CD4-positive, alpha-beta T cell treated with Interleukin-6 for 4 hours (primary cell): ENCODE measurements at places on chromosomes 4 and X.
A peak's percentile ranks its signal among the peaks of the same experiment; 100 is the strongest.

- no peak for DNase-seq
These were observed 101.8 kb upstream of the TLR3 start for GRCh38 chr4:185966997-185967775.

DNA sequence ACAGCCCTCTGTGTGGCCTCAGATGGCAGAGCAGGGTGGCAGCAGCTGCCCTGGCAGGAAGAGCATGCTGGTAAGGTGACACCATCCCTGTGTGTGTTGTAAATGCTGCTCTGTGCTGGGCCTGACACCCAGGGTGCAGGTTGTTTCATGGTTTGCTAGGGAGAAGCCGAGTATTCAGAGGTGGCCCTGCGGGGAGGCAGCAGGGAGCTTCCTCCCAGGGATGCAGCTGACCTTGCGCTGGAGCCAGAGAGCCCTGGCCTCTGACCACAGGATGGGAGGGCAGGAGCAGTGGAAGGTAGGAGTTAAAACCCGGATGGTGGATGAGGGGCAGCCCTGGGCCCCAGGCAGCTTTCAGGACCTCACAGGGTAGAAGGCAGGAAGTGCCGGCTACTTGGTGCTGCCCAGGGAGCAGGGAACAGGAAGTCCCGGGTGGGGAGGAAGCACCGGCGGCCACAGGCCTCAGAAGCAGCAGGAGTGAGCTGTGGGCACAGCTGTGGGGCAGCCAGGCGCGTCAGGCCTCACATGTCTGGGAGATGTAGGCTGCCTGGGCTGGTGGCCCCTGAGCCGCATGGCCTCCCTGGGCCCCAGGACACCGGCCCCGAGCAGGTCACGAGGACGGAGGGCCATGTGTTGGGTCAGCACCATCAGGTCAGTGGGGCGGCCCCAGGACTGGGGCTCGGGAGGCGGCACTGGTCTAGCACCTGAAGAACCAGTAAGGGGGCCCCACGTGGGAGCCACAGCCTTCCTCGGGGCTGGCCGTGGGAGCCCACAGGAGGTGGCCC, 19.1 kb downstream of the SH3BP2 start:
- peak; percentile 73 for DNase-seq

- peak; percentile 75 for DNase-seq
These were observed 213.4 kb upstream of the S100G start for GRCh38 chrX:16436348-16437188.

DNA sequence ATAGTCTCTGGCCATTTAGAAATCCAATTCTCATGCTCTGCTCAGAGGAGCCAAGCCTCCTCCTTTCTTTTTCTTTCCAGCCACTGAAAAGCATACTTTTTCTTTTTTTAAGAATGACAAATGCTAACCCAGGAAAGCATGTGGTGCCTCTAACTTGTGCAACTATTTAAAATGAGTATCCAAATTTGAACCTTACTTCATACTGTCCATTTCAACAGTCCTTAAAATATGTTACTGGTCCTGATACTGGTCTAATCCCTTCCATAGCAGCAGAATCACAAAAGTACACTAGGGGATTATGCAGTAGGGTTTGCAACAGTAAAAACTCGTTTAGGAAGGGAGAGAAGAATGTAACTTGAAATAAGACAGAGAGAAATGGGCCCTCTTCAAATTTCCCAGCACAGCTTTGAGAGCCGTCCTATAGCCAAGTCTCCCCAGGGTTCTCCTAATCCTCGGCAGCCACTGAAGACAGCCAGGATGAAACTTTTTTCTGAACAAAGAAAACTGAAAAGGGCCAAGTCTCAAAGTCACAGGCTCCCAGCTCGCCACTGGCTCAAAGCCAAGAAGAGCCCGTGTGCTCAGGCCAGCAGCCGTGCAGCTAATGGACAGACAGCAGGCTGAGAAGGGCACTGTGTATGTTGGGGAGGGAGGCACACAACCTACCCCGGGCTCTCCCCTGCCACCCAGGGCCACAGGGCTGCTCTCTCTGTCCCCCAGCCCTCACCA, 39.5 kb downstream of the GPC4 start:
- DNase-seq = no peak

DNA sequence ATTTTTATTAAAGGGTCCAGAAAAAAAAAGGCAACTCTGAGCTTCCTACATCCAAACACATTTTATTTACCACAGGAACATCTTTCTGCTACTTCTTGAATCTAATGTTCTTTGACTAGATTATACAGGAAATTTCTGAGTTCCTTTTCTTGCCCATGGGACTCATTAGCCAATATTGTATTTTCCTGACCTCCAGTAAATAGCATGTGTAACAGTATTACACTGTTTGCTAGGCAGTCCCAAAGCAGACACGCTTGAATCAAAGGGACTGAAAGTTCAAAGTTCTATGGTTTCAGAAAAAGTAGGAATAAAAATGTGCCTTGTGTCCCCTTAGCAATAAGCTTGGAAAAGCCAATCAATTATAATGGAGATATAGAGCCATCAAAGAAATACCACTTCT, 57.4 kb downstream of the MOSPD2 start:
- DNase-seq = no peak

GRCh38 chr4:151658959-151659600, 101.7 kb downstream of the GATB start:
- peak; percentile 7 for DNase-seq

GRCh38 chrX:17737986-17738713, 857 bp downstream of the SCML1 start:
- peak; percentile 43 for DNase-seq

GRCh38 chrX:57643698-57644097, 36.4 kb downstream of the NLRP2B start:
- DNase-seq = no peak

DNA sequence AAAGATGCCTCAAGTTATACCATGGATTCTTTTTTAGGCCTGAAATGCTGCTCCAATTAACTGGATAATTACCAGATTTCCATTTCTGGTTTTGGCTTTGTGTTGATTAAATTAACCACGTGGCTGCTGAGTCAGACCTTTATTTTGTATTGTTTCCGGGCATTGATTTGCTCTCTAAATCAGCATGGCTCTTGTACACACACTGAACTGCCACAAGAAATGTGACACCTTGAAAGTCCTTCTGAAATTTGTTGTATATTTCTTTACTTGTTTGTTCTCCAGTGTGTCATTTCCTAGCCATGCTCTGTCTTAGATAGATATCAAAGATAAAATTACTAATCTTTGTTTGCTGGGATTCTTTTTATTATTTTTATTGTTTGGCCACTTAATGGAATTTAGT, 11.7 kb downstream of the MTTP start:
- no peak for DNase-seq

DNA sequence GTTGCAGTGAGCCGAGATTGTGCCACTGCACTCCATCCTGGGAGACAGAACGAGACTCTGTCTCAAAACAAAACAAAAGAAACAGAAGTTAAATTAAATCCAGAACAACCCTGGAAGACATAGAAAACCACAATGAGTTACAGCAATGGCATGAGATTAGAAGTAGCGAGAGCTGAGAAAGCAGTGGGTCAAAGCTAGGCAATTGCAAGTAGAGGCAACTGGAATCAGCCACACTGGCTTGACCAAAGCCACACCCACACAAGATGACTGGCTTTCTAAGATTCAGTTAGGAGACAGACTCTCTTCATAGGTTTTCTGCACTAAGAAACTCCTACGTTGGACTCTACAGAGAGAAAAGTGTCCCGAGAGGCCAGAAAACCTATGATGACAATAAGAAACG, 443.0 kb downstream of the GPM6A start:
- no peak for DNase-seq

- DNase-seq = no peak
These were observed 47.0 kb upstream of the SCOC start for GRCh38 chr4:140326395-140326993.

DNA sequence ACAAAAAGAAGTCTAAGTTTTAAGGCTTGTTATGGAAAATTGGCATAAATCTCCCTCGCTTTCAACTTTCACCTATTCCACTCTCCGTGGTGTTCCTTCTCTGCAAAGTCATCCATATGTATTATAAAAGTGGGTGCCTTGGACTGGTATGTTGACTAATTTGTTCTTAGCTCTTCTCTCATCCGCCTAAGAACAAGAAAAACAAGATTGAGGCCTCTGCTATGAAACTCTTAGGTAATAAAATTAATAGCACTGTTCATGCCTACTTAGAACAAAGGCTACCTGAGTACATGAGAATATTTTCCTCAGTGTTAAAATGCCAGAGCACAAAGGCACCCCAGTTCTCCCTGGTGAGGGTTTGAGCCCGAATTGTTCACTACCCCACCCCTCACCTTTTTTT, 1.3 kb downstream of the CNGA1 start:
- DNase-seq = no peak

GRCh38 chrX:118736394-118737010, 9.1 kb downstream of the IL13RA1 start:
- DNase-seq = no peak

DNA sequence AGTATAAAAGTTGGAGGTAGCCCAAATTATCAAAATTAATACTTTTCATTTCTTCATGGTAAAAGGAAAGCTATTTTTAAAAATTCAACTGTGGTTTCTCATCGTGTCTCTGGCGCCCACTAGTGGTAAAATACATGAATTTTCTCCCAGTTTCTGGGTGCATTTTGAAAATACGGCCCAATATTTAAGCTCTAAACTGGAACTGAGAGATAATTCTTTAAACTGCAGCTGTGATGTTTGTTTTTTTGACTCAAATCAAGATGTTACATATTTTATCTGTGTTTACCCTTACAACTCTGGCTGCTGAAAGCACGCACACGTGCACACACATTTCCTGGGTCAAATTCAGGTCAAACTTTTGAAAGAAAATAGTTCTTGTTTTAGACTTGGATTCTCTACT, 123.9 kb upstream of the ACSL4 start:
- peak; percentile 30 for DNase-seq

- DNase-seq = no peak
These were observed 97.1 kb downstream of the GPR143 start for GRCh38 chrX:9668537-9668936.

DNA sequence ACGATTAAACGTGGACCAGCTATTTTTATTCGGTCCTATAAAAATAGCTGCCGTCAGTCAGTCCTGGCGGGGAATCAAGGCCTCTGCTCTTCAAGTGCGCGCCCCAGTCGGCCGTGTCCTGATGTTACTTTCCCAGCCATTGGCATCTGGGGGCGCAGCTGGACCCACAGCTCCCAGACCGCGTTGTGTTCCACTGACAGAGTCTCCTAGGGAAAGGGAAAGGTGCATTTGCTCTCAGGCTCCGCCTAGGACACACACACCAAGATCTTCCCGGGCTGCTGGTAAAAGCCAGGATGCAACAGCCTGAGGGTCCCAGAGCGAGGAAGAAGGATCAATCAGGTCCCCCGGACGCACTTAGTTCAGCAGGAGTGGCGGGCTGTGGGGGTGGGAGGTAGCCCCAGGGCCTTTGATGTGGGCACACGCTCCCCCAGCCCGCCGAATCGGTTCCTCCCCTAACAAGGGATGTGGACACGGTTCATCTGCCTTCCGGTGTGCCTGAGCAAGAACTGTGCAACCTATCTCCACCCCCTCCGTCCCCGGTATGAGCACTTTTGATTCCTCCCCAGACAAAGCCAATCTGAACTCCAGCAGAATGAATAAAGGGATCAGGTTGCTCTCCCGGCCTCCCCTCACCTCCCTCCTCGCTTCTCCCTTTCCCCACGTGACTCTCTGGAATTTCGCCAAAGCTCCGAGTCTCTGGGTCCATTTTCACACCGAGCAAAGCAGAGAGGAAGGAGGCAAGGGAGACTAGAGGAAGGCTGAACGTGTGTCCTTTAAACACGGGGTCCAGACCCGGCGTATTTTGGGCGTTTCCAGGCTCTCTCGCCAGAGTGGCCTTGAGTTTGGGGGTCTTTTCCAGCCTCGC, 626 bp upstream of the FRAS1 start:
- no peak for DNase-seq

DNA sequence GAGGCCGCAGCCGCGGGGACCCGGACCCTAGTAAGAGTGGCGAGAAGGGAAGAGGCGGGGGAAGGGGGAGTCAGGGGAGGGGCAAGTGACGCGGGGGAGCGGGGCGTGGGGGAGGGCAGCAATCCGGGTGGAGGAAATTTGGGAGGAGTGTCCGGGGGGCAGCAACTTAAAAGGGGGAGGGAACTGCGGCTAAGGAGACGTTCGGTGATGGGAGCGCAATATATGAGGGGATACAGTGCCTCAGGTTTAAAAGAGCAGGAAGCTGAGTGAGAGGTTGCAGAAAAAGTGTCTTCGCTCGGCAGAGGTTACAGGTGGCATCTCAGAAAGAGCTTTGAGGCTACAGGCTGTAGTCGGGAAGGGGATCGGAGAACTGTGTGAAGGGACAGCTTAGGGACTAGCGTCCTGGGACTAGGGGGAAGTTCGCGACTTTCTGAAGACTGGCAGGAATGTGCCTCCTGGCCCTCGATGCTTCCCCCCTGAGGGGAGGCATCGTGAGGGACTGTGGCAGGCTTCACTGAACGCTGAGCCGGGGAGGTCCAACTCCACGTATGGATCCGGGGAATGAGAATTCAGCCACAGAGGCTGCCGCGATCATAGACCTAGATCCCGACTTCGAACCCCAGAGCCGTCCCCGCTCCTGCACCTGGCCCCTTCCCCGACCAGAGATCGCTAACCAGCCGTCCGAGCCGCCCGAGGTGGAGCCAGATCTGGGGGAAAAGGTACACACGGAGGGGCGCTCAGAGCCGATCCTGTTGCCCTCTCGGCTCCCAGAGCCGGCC, 519 bp downstream of the FOXO4 start:
- DNase-seq = no peak

DNA sequence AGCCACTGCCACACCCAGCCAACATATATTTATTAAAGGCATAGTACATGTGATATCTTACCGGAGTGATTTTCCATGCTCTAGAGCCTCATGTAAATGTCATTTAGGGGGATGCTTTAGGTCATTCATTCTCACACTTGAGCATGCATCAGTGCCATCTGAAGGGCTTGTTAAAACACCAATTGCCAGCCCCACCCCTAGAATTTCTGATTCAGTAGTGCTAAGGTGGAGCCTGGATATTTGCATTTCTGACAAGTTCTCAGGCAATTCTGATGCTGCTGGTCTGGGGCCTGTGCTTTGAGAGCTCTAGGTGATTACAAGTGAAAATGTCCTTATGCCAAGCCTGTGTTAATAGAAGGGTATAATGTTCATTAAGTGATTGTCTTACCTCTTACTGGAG, 107.7 kb downstream of the PHEX start:
- no peak for DNase-seq

DNA sequence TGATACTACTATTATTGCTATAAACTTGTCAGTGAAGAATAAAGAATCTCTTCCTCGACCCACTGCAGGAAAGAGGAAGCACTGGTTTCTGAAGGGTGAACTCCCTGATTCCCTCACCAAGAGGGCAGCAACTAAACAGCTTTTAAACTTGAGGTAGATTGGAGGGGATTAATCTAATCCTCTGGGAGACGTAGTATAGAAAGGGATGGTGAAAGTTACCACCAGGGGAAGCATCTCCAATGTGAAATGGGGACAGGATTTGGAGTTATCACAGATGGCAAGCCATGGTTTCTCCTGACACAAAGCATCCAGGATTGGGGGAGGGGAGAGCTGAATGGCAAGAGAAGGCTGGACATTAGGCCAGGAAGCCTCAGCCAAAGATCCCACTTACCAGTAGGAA, 62.7 kb upstream of the PTPN13 start:
- no peak for DNase-seq

DNA sequence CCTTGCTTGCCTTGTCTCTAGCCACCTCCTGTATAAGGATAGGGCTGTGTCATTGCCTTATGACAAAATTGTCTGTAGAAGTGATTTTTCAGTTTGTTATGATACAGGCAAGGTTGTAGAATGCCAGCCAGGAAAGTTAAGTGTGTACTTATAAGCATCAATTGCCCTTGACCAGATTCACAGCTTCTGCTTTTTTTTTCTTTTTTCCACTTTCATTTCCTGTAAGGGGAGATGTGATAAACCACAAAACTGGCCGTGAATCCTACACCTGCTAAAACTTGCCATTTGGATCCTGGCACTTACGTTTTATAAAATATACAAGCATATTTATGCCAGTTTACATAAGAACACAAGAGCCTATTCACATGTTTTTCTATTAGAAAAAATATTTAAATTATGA, 35.0 kb upstream of the BMPR1B start:
- no peak for DNase-seq
